ENCODE measurements at places on chromosomes 4 and X.
A peak's percentile ranks its signal among the peaks of the same experiment; 100 is the strongest.

- no peak for DNase-seq
These were observed 150.0 kb downstream of the MAML3 start for GRCh38 chr4:140003876-140004548.

DNA sequence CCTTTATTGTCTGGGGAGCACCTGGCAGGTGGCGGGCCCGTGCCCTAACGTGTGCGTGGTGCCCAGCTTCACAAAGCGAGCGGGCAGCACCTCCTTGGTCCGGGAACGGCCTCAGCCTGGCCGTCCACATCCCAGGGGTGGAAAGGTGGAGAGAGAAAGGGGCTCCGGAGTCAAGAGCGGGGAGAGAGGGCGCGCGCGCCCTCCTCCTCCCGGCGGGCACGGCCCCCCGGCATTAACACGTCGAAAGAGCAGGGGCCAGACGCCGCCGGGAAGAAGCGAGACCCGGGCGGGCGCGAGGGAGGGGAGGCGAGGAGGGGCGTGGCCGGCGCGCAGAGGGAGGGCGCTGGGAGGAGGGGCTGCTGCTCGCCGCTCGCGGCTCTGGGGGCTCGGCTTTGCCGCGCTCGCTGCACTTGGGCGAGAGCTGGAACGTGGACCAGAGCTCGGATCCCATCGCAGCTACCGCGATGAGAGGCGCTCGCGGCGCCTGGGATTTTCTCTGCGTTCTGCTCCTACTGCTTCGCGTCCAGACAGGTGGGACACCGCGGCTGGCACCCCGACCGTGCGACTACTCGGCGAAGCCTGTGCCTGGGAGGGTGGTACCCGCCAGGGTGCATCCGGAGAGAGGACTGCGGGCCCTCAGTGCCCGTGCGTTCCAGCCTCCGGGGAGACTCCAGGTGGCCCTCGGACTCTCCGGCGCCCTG, at the start of gene KIT:
TSS of gene KIT (plus strand) at position 407 of the 701 bp plus-strand sequence. CDS start at position 465, 58 bp downstream.
- no peak for DNase-seq

- no peak for DNase-seq
These were observed 103.5 kb downstream of the MID1 start for GRCh38 chrX:10516781-10517322.

DNA sequence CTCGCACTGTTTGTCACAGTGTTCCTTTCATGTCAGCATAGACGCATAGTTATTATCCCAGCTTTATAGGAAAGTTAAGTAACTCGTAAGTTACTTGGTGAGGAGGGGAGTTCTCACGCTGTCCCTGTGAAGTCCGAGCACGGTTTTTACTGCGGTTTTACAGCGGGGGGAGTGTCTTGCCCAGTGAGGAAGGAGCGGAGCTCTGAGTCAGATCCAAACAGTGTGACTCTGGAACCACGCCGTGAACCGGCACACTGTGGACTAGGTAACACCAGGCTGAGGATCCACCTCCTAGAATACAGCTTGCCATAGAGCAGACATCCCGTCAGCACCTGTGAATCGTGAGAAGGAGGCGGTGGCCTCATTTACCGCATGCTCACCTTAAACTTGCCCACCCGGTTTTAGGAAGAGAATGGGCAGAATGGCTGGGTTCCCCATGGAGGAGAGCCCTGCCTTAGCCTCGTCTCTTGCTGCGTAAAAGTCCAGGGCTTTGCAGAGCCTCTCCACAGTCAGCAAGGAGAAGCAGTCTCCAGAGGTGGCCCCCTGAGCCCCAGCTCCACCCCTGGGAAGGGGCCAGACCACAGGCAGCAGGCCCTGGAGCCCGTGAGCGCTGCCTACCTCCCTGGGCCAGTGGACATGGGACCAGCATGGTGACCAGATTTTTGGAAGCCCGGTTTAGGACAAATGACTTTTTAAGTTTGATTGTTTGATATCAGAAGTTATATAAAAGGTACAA, 40.2 kb upstream of the HGFAC start:
- no peak for DNase-seq

DNA sequence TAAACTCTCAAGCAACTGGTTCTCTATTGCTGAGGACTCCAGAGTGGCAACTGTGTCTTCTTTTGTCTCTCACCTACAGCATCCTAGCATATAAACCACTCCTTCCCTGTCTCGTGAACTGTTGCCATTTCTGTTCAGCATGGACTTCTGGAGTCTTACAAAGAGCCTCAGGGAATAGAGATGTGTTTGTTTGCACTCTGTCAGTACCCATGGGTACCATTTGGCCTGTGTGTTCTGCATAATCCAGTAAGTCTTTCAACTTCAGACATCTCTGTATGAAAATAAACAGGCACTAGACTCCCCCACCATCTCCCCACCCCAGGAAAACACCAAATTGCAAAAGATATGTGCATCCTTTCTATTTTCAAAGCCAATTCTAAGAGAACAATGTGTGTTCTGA, 1351.6 kb upstream of the PABPC4L start:
- no peak for DNase-seq

GRCh38 chr4:87180767-87181166, 39.7 kb downstream of the KLHL8 start:
- DNase-seq, result no peak

DNA sequence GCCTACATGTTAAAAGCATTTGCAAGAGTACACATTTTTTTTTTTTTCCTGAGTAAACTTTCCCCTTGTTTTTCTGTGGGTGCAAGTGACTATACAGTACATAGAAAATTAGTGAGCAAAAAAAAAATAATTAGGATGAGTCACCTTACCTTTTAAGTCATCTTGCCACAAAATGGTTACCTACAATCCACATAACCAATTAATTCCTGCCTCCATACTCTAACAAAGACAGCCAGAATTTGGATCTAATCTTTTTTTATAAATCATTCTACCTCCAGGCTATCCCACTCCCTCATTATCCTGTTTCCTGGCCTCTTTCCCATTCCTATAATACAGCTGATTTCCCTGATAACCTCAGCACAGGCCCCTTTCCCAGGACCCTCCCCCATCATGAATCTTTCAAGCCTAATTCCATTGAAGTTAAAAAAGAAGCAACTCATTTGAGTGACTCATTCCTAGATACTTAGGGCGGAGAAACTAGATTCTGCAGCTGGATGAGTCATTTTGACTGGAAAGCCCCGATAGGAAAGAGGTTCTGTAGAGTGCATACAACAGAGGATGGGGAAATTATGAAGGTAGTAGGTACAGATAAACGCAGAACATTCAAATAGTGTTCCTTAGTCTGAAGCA, 128.2 kb downstream of the C4orf51 start:
- DNase-seq, result no peak

DNA sequence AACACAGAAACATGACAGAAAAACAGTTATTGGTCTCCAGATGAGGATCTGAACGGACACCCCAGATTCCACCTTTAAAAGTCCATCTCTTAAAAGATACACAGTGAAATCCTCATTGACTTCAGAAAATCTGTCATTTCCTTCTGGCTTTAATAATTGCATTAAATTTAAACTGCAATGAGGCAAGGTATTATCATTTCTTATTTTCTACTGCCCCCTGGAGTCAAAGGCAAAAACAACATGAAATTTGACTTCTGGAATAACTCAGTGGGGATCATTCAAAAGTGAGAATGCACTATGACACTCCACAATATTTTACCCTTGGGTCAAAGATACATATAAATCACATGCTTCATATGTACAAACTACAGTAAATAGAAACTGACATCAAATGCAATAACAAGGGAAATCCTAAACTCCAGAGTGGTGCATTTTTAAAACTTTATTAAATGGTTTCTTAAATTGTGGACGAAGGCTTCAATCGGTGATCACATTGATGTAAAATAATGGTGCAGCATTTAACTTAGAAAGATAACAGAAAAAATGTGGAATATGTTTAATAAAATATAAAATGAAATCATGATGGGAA, 56.4 kb upstream of the SPANXN1 start:
- DNase-seq, result no peak

DNA sequence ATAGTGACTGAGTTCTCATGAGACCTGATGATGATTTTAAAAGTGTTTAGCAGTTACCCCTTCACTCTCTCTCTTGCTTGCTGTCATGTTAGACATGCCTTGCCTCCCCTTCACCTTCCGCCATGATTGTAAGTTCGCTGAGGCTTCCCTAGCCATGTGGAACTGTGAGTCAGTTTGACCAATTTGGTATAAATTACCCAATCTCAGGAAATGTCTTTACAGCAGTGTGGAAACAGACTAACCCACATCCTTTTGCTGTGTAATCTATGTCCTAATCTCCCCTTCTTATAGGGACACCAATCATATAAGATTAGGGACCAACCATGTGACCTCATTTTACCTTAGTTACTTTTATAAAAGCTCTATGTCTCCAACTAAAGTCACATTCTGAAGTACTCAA, 677.8 kb downstream of the ADGRL3 start:
- DNase-seq, result no peak

- DNase-seq, result no peak
These were observed 101.2 kb upstream of the MYOZ2 start for GRCh38 chr4:119034276-119035008.

DNA sequence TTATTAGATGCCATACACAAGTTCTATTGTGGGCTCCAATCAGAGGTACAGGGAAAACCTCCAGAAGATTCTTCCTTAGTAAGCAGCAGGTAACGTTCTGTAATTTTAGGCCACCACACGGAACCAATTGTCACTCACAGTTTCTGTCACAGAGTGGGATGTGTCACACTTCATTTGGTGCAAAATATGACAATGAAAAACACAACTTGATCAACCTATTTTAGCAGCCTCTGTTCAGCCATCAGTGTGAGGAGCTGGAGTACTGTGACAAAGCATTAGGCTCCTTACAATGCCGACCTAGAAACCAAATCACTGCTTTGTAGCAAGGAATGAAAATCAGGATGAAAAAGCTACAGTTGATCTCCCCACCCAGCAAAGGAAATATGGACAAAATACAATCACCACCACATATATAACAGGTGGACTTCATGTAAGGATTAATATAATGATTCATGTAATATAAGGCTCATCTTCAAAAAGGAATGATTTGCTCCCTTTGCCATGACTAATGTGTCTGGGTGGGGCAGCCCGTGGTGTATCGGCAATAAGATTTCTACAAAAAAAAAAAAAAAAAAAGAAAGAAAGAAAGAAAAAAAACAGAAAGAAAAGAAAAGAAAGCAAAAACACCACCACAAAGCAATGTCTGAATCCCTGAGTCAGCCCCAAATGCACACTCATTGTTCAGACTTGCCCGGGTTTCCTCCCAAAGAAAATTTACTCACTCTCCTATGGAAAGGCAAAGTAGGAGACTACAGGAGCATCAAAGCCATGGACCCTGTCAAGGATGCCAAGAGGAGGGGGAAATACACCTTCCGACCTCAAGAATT, 36.0 kb downstream of the SLC9A7 start:
- no peak for DNase-seq

- DNase-seq, result no peak
These were observed 4.0 kb upstream of the TMEM156 start for GRCh38 chr4:39036172-39036571.

DNA sequence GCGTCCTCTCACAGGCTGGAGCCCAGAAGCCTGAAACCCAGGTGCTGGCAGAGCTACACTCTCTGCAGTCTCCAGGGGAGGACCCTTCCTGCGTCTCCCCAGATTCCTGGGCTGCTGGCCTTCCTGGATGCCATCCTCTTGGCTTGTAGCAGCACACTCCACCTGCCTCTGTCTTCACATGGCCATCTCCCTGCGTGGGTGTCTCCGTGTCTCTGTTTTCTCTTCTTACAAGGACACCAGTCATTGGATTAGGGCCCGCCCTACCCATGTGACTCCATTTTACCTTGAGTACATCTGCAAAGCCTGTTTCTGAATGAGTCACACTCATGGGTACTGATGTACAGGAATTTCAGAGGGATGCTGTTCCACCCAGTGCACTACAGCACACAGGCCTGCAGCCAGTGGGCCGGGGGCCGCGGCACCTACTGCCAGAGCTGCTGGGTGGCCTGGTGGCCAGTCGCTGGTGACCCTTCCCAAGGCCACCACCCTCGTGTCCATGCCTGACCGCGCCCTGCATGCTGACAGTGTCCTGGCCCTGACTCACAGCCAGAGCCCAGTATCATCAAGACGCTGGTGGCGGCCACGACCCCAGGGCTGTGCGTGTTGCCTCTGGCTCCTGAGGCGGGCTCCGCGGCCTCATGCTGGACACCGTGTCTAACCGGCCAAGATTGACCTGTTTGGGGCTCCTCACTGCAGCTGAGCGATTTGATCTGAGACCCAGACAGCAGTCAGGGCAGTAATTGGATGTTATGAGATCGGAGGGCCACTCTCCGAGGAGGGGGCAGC, 63.6 kb upstream of the NKX1-1 start:
- DNase-seq, result no peak

- DNase-seq, result peak; percentile 89
These were observed 26.8 kb downstream of the CRMP1 start for GRCh38 chr4:5865896-5866599.

DNA sequence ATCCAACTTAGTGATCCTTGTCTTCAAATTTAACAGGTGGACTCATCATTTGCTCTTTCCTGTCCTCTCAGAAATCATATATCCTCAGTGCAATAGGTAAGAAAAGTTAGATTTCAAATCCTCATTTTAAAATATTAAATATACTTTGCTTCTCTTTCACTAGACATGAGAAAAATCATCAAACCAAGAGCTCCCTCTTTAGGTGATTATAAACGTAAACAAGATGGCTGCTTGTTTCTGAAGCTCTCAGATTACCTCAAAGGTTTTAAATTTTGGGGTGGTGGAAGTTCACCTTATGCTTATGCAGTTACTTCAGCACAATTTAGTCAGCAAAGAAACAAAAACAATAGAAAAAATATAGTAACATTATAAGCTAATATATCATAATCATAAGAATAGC, 27.3 kb downstream of the CSN3 start:
- peak; percentile 37 for DNase-seq

DNA sequence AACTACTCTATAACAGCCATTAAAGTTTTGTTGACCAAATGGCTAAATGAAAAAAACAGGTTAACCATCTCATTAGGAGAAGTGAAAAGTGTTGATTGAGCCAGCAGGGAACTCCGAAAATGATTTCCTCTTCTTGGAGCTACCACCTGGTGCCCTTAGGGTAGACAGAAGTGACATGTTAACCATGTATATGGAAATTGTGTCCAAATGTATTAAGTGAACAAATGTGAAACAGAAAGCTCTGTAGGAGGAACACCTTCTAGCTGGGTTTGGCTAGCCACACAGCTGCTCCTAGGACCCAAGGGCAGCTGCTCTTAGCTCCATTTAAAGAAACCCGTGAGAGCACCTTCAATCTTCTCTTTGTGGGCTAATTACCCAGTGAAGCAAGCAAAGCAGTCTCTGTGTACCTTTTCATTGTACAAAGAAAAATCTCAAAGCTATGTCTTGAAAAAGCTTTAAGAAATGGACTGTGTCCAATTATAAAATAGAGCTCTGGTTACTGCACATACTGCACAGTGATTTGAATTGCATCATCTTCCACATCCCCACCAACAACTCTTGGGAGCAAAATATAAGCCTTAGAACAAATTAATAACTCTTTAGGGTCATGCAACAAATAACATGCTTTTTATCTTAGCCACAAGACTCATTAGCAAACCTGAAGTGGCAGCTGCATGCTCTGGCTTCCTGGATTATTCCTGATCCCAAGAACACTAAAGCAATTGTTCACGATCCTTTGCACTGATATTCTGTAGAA, 59.2 kb upstream of the PARM1 start:
- DNase-seq, result peak; percentile 89

- DNase-seq, result no peak
These were observed 1253.7 kb downstream of the TECRL start for GRCh38 chr4:63155561-63155960.

- no peak for DNase-seq
These were observed 10.9 kb upstream of the FGF16 start for GRCh38 chrX:77436271-77436670.

GRCh38 chrX:8254401-8254800, 83.3 kb upstream of the VCX2 start:
- no peak for DNase-seq
